ENCODE measurements at places on chromosomes 7 and 10.

DNA sequence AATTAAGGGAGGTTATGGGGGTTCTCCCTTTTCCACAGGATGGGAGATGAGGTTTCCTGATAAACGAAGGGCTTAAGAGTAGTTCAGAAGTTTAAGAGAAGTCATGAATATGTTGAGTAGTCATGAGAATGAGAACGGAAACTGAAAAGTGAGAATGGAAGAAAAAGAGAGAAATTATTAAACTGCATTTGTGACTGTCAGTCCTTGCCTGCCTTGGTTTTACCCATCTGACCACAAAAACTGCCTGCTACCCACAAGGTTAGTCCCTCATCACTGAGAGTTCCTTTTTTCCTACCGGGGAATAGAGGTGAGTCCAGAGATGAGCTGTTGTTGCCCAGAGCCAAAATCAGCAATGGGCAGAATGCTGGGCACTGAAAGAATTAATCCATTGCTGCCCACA, 174.1 kb upstream of the BET1 start:
- H3K27me3 ChIP-seq: no peaks in the 10 kb centered on the region
- H3K36me3 ChIP-seq: no peaks in the 10 kb centered on the region
- H3K4me3 ChIP-seq: no peak overlapping the region
- no peak for DNase-seq

- no peak overlapping the region for H3K27ac ChIP-seq
- H3K4me1 ChIP-seq: no peaks in the 10 kb centered on the region
- H3K27me3 ChIP-seq: no peaks in the 10 kb centered on the region
- H3K4me3 ChIP-seq: no peak overlapping the region
- H3K36me3 ChIP-seq: no peaks in the 10 kb centered on the region
Measured at GRCh38 chr10:129655007-129655678, 188.1 kb downstream of the MGMT start.

DNA sequence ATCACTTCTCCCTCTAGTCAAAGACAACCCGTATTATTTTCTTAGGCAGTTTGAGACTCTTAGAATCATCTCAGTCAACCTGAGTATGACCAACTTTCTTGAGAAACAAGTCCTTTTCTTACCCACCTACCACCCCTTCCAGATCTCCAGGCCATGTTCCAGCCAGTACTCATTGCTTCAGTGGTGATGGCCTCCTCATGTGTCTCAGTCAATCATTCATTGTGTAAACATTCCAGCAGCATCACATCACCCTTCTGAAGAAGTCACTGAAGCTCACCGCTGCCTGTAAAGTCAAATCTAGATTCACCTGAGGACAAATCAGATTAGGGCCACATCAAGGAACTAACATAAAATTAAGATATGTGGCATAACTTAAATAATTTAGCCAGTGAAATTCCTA, 467.2 kb upstream of the NRP1 start:
- H3K36me3 ChIP-seq: no peaks in the 10 kb centered on the region
- no peak for DNase-seq
- H3K4me3 ChIP-seq: no peak overlapping the region

DNA sequence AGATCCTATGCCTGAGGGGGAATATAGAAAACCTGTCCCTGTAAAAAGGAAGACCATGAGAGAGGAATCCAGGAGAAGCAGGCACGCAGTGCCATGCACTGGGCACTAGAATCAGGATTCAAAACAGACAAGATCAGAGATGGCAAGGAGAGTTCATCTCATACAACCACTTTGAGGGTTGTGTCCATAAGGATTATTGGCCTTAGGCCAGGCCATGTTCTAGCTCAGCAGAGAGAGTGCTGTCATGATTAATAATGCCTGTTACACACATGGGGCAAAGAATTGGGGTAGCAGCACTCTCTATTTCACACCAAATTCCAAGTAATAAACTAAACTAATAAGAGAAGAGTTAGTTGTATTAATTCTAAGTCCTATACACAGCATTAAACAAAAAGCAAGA, 29.1 kb downstream of the EZH2 start:
- H3K36me3 ChIP-seq: no peaks in the 10 kb centered on the region
- H3K4me1 ChIP-seq: no peaks in the 10 kb centered on the region
- no peaks in the 10 kb centered on the region for H3K27me3 ChIP-seq
- no peak for DNase-seq

DNA sequence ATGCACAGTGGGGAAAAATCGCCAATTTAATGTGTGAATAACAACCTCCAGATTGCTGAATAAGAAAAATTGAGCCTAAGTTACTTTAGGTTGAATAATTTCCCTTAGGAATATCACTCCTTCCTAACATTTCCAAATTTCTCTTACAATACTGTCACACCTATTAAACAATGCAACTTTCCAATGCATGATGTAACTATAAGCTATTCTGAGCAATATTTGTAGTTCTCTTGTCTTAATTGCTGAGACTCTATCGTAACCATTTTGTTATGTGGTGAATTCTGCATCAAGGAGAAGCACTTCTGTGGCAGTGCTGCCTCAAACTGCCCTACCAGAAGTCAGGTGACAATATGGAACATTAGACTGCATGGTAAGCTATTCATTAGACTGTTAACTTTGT, 386.7 kb upstream of the LRRN3 start:
- H3K4me1 ChIP-seq: no peaks in the 10 kb centered on the region
- DNase-seq: no peak
- H3K27me3 ChIP-seq: no peaks in the 10 kb centered on the region
- H3K27ac ChIP-seq: no peak overlapping the region
- H3K4me3 ChIP-seq: no peak overlapping the region
- H3K36me3 ChIP-seq: no peaks in the 10 kb centered on the region

DNA sequence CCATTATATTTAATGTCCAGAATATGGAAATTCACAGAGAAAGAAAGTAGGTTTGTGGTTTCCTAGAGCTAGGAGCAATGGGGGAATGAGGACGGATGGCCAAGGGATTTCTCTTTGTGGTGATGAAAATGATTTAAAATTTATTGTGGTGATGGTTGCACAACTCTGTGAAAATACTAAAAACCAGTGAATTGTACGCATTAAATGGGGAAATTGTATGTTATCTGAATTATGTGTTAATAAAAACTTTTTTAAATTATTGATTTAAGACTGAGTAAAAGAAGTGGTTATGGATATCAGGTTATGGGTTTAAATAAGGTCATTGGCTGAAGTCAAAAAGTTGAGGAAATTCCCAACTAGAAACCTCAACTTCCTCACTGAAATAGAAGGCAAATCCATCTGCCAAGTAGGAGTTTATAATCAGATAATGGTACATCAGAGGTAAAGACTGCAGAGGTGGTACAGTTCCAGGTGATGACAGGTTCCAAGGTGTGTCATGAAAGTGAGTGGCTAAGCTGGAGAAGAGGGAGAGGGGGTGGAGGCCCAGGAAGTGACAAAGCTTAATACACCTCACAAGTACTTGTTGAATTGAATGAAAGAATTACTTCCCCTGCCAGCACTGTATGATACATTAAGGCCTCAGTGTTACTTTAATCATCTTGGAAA, 68.9 kb upstream of the CCDC71L start:
- no peaks in the 10 kb centered on the region for H3K36me3 ChIP-seq
- H3K4me1 ChIP-seq: peaks cover 17% of the 10 kb centered on the region
- H3K27ac ChIP-seq: no peak overlapping the region
- no peak overlapping the region for H3K4me3 ChIP-seq

DNA sequence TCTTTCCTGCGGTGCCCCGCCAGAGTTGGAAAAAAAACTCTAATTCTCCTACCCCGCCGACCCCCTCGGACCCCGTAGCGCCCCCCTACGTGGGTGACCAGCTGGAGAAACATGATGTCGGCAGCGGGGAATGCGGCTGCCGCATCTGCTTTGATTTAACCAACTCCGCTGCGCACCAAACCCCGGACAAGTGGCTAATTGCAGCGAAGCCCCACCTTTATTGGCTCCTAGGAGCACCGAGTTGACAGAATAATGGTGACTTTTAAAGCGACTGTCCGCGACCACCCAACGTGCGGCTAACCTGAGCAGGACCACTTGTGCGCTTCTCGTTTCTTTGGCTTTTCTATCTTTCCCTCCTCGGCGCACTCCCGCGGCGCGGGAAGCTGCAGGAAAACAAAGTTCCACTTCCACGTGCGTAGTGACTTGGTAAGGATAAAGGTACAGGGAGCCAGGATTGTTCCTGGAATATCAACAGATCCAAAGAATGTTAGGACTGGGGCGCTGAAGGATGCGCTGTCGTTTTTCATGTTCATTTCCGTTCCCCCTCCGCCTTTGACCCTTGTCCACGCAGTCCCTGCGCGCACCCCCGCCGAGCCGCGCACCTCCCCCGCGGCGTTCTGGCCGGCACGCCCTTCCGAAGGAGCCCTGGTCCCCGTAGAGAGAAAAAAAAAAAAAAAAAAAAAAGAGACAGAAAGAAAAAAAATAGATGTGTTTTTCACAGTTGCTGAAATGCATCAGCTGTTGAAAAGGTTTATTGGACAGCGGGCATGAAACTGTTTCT, 1.4 kb downstream of the WNT16 start:
- H3K27ac ChIP-seq: no peak overlapping the region
- H3K27me3 ChIP-seq: peaks cover 73% of the 10 kb centered on the region
- peaks cover 12% of the 10 kb centered on the region for H3K4me1 ChIP-seq
- peak overlapping the region; percentile 36 for H3K4me3 ChIP-seq
- DNase-seq: peak; percentile 31

- no peak overlapping the region for H3K27ac ChIP-seq
- no peaks in the 10 kb centered on the region for H3K36me3 ChIP-seq
- no peaks in the 10 kb centered on the region for H3K27me3 ChIP-seq
- H3K4me1 ChIP-seq: no peaks in the 10 kb centered on the region
- no peak for DNase-seq
- H3K4me3 ChIP-seq: no peak overlapping the region
Measured at GRCh38 chr10:21449288-21449966, 76.1 kb downstream of the SKIDA1 start.

DNA sequence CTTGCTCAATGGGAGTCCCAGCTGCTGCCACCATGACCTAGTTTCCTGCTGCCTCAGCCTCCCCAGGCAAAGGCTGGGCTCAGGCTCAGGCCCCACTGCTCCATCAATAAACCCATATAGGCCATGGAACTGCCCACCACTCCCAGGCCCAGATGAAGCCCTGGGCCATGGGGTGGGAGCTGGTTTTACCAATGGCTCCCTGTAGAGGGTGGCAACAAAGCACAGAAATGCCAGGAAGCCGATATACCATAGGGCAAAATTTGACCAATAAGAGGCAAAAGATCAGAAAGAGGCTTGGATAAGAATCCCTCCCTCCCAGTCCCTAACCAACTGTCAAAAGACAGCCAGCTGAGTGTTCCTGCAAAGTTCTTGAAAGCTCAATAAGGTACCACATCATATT, 101.8 kb upstream of the DOCK1 start:
- no peak for DNase-seq
- H3K27me3 ChIP-seq: no peaks in the 10 kb centered on the region
- no peak overlapping the region for H3K27ac ChIP-seq
- H3K36me3 ChIP-seq: no peaks in the 10 kb centered on the region

DNA sequence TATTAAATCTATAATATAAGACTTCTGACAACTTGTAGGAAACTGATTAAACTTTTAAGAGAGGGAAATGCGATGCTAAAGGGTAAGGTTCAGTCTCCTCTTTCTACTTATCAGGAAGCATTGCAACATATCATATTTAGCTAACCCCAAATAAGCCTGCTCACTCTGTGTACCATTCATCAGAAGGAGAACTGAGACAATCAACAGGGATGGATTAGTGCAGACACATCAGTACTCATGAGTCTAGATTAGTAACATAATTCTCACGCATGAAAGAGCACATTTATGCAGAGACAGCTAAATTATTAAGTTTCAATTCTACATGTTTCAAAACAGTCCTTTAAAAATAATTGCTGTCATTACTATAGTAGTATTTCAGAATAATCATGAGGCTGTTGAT, 354.2 kb upstream of the ZWINT start:
- H3K36me3 ChIP-seq: no peaks in the 10 kb centered on the region
- H3K27me3 ChIP-seq: no peaks in the 10 kb centered on the region
- DNase-seq: no peak
- H3K4me1 ChIP-seq: no peaks in the 10 kb centered on the region
- H3K27ac ChIP-seq: no peak overlapping the region

GRCh38 chr7:2732959-2733584, 45.1 kb downstream of the AMZ1 start:
- no peak for DNase-seq
- H3K36me3 ChIP-seq: peaks cover 21% of the 10 kb centered on the region
- no peak overlapping the region for H3K4me3 ChIP-seq
- peaks cover 53% of the 10 kb centered on the region for H3K4me1 ChIP-seq

GRCh38 chr7:131897790-131898165, 341.4 kb upstream of the PODXL start:
- H3K36me3 ChIP-seq: no peaks in the 10 kb centered on the region
- DNase-seq: no peak
- H3K27ac ChIP-seq: no peak overlapping the region
- no peaks in the 10 kb centered on the region for H3K4me1 ChIP-seq
- H3K27me3 ChIP-seq: no peaks in the 10 kb centered on the region

GRCh38 chr10:3719024-3719843, 65.8 kb downstream of the KLF6 start:
- H3K36me3 ChIP-seq: no peaks in the 10 kb centered on the region
- H3K27me3 ChIP-seq: no peaks in the 10 kb centered on the region
- H3K4me3 ChIP-seq: no peak overlapping the region
- H3K4me1 ChIP-seq: peaks cover 4% of the 10 kb centered on the region
- no peak overlapping the region for H3K27ac ChIP-seq
- no peak for DNase-seq

DNA sequence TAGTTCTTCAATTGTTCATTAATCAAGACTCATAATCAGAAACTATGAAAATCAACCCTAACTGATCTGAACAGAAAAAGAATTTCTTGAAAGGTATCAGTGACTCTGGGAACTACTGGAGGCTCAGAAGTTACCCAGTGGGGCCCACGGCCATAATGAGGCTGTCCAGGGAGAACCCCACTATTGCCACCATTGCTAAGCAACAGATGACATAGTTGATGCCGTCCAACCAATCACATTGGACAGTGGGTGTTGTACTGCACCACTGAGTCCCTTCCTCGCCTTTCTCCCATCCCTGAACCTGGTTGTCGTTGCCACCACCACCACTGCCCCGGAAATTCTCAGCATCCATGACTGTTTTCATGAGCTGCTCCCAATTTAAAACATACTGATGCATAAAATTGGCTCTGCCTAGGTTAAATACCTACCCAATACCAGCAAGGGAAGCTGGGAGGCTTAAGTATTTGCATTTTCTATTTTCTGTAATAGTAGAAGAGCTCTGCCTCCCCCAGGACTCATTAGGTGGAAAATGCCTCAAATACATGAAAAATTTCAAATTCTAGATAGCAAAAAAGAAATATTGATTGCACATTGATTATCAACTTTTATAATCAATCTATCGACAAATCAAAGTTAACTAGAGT, 26.7 kb upstream of the USP6NL start:
- H3K4me1 ChIP-seq: no peaks in the 10 kb centered on the region
- no peaks in the 10 kb centered on the region for H3K27me3 ChIP-seq
- H3K27ac ChIP-seq: no peak overlapping the region
